ENCODE measurements at places on chromosomes 1 and 21.

DNA sequence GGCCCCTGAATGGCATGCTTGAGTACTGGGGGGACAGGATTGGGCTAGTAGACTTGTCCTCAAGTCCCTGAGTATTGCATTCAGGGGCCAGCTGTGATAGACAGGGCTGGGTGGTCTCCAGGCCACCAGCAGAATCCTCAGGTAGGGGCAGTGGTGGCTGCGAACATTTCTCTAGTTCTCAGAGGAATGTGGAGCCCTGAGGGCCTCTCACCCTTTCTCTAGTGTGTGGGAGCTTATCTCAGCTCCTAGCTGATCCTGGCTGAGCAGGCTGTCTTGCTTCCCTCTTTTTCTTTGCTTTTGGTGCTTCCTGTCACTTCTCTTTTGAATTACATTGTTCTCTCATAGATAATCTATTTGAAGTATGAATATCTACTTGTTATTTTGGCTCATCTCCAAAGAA is 30.0 kb upstream of the PM20D1 start:
- DNase-seq, result no peak

GRCh38 chr1:99754697-99755096 is 11.7 kb downstream of the FRRS1 start:
- no peak for DNase-seq

DNA sequence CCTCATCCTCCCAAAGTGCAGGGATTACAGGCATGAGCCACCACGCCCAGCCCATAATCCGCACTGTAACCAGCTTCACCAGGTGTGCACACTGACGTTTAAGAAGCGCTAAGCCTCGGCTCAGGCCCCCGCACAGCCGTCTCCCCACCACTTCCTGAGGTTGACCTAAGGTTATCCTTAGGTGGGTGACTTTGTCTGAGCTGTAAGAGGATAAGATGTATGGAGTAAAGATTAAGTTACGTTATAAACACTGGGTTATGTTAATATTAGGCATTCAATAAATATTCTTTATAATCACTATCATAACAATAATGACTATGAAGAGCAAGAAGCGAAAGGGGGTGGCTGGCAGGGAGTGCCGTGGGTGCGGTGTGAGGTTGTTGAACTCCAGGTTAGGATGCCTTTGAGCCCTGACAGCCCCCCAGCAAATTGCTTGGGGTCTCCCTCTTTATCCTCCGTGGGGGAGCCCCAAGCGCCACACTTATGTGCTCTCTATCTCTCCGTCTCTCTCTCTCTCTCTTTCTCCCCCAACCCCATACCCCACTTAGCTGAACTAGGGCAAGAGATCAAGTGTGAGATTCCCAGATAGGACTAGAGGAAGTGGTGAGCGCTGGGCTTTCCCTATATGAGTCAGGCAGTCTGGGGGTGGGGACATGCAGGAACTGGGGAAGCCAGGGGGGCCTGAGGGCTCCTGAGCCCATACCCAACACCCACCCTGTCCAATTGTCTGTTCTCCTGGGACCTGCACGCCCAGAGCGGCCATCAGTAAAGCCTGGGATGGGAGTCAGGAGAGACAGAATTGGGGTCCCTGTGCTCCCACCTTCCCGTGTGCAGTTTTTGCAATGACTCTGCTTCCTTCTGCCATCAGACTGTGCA is 7.6 kb downstream of the EFHD2 start:
- DNase-seq, result peak; percentile 33

- no peak for DNase-seq
These were observed 45.6 kb downstream of the WNT2B start for GRCh38 chr1:112554411-112554810.

- no peak for DNase-seq
These were observed 54.0 kb downstream of the AHDC1 start for GRCh38 chr1:27549807-27550408.

GRCh38 chr1:109191377-109191776 is 22.3 kb upstream of the SARS1 start:
- DNase-seq, result no peak

- no peak for DNase-seq
These were observed 35.4 kb downstream of the TNFRSF9 start for GRCh38 chr1:7905262-7905661.
